ENCODE measurements at places on chromosomes 4 and X. TPM values are rescaled to one million over a fixed set of nuclear protein-coding genes. Genes with fewer than 3 reads are reported as not detected.

DNA sequence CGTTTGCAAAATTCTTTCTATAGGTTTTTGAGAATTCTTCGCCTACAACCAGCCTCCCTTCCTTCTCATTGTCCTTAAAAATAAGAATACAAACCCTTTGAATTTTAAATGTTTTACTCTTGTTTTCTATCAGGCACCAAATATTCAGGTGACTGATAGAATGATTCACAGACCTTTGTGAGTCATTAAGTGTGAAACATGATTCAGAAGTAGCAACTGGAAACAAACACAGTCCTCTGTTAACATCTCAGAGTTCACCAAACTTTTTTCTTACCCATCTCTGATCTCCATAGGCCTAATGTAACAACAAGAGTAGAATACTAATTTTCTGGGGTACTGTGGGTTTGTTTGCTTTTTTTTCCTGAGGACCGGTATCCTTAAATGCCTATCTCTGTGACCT is 63.4 kb upstream of the MAB21L2 start:
- no peaks in the 10 kb centered on the region for H3K36me3 ChIP-seq
- H3K4me1 ChIP-seq, result no peaks in the 10 kb centered on the region
- H3K4me3 ChIP-seq, result no peak overlapping the region
- DNase-seq, result no peak

DNA sequence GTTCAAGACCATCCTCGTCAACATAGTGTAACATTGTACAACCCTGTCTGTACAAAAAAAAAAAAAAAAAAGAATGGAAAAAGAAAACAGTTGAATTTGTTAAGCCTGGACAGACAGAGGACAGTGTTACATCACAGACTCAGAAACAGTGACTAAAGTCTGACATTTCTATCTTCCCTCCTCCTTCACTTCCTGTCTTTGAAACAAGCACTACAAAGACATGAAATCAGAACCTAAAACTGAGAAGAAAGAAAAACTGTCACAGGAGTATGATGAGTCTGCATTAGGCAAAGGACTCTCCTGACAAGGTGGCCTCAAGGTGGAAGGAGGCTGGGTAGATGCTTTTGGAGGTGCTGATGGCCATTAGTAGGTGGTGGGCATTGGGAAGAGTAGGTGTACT is 126.7 kb downstream of the RBM47 start:
- H3K27ac ChIP-seq, result no peak overlapping the region
- H3K4me1 ChIP-seq, result no peaks in the 10 kb centered on the region
- DNase-seq, result no peak
- H3K27me3 ChIP-seq, result peaks cover 6% of the 10 kb centered on the region
- no peaks in the 10 kb centered on the region for H3K36me3 ChIP-seq
- H3K4me3 ChIP-seq, result no peak overlapping the region

- no peak overlapping the region for H3K4me3 ChIP-seq
- peaks cover 21% of the 10 kb centered on the region for H3K4me1 ChIP-seq
- H3K27me3 ChIP-seq, result no peaks in the 10 kb centered on the region
- peak overlapping the region; percentile 33 for H3K27ac ChIP-seq
Measured at GRCh38 chrX:129689796-129690195, 35.0 kb upstream of the APLN start.

- no peaks in the 10 kb centered on the region for H3K27me3 ChIP-seq
- H3K4me3 ChIP-seq, result peak overlapping the region; percentile 87
- H3K36me3 ChIP-seq, result no peaks in the 10 kb centered on the region
- no peak for DNase-seq
Measured at GRCh38 chrX:109732017-109732801, 848 bp downstream of the ACSL4 start.

- H3K4me1 ChIP-seq, result peaks cover 9% of the 10 kb centered on the region
- H3K36me3 ChIP-seq, result peaks cover 3% of the 10 kb centered on the region
- no peak overlapping the region for H3K4me3 ChIP-seq
- H3K27ac ChIP-seq, result no peak overlapping the region
- no peaks in the 10 kb centered on the region for H3K27me3 ChIP-seq
- DNase-seq, result no peak
Measured at GRCh38 chrX:17744896-17745523, 7.7 kb downstream of the SCML1 start.

DNA sequence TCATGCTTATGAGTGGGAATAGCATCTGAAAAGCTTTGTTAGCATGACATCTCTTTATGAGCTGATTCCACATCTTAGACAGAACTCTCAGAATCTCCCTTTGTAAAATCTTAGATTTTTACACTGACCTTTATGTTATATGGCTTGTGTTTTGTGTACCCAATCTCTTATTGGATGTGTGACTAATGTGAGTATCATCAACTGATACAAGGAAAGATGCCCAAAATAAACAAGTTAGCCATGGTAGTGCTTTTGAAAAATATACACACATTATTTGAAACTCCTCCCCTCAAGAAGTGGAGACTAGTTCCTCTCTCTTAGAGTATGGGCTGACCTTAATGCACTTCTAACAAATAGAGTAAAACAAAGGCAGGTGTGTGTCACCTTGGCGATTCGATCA is 160.1 kb upstream of the NRK start:
- no peak overlapping the region for H3K27ac ChIP-seq
- no peak for DNase-seq
- H3K36me3 ChIP-seq, result no peaks in the 10 kb centered on the region
- no peaks in the 10 kb centered on the region for H3K27me3 ChIP-seq
- H3K4me3 ChIP-seq, result no peak overlapping the region
- no peaks in the 10 kb centered on the region for H3K4me1 ChIP-seq

GRCh38 chr4:155530857-155531256 is 135.8 kb upstream of the GUCY1A1 start:
- no peaks in the 10 kb centered on the region for H3K27me3 ChIP-seq
- peaks cover 41% of the 10 kb centered on the region for H3K4me1 ChIP-seq
- DNase-seq, result no peak
- no peaks in the 10 kb centered on the region for H3K36me3 ChIP-seq
- H3K27ac ChIP-seq, result no peak overlapping the region
- no peak overlapping the region for H3K4me3 ChIP-seq

DNA sequence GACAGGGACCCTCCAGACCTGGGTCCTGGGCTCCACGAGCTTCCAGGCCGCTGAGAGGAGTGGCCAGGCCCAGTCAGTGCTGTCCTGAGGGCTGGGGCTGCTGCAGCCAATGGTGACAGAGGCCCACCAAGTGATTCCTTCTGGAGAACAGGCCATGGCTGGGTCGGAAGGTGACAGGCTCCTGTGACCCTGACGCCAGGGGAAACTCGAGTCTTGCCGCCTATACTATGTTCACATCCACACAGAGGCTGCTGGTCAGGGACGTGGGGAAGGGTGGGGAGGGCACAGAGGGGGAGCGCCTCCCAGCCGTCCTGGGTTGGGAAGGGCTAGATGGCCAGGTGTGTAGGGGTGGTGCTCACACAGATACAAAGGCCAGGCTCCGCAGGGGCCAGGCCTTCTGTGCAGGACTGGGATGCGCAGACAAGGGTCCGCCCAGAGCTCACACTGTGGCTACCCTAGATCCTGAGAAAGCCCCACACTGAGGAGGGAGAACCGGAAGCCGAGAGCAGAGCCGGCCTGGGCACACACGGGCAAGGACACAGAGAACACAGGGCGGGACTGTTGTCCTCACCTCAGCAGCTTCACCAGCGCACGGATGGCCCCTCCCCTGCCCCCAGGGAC is 81.4 kb downstream of the HTRA3 start:
- H3K4me3 ChIP-seq, result no peak overlapping the region
- no peaks in the 10 kb centered on the region for H3K27me3 ChIP-seq
- DNase-seq, result no peak
- H3K36me3 ChIP-seq, result no peaks in the 10 kb centered on the region

DNA sequence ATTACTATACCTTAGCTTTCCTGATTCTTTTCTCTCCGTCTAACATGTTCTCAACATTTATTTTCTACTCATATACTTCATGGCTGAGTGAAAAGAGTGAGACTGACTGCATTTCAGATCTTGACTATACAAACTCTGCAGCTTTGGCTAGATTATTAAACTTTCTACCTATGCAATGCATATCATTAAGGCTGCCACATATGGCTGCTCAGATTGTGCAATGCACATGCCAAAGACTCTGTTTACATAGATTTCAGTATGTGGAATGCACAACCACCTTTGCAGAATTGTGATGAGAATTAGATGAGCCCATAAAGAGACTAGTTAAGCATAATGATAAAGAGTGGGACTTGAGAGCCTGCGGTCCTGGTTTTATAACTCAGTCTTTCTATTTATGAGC is 196.5 kb downstream of the BMPR1B start:
- no peaks in the 10 kb centered on the region for H3K4me1 ChIP-seq
- H3K36me3 ChIP-seq, result no peaks in the 10 kb centered on the region
- no peak for DNase-seq
- H3K4me3 ChIP-seq, result no peak overlapping the region
- no peaks in the 10 kb centered on the region for H3K27me3 ChIP-seq

DNA sequence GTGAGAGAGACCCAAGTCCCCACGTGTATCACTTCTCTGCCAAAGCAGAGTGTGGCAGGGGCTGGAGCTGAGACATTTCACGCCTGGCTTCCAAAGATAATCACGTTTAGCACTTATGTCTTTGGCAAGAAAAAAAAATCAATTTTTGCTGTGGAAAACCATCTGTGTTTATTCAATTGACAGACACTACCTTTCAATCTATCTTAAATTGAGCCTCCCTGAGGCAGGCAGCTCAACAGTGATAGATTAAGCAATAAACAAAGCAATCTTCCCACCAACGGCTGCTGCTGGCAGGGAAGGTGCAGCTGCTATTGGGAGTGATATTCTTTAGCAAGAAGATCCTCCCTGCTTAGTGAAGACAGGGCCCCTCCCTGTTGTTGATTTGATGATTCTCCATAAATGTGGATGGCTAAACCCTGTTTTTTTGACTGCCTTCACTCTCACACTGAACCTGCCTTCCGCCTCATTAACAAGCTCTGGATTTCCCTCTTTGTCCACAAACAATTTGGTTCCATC is 11.6 kb upstream of the MAGEB17 start:
- no peaks in the 10 kb centered on the region for H3K4me1 ChIP-seq
- no peaks in the 10 kb centered on the region for H3K27me3 ChIP-seq
- DNase-seq, result no peak
- no peak overlapping the region for H3K4me3 ChIP-seq
- no peak overlapping the region for H3K27ac ChIP-seq
- H3K36me3 ChIP-seq, result no peaks in the 10 kb centered on the region

GRCh38 chr4:174254613-174255012 is 28.9 kb downstream of the FBXO8 start:
- H3K27ac ChIP-seq, result no peak overlapping the region
- peaks cover 26% of the 10 kb centered on the region for H3K36me3 ChIP-seq
- no peaks in the 10 kb centered on the region for H3K27me3 ChIP-seq
- no peak overlapping the region for H3K4me3 ChIP-seq
- no peak for DNase-seq

DNA sequence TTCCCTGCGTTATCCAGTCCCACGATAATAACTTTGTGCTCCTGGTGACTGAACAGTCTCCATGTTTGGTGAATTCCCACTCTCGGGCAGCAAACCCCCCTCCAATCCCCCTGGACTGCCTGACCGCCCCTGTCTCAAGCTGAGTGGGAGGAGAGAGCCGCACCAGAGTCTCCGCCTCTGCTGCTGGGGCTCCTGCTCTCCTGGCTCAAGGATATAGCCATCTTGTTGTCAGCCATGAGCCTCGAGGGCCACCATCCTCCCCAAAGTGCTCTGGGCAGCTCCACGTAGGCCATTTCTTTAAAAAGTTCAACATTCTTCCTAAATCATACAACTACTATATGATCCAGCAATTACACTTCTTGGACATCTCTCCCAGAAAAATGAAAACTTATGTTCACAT is 49.3 kb upstream of the PGRMC1 start:
- no peak overlapping the region for H3K4me3 ChIP-seq
- DNase-seq, result no peak
- H3K36me3 ChIP-seq, result no peaks in the 10 kb centered on the region
- no peaks in the 10 kb centered on the region for H3K27me3 ChIP-seq
- no peak overlapping the region for H3K27ac ChIP-seq
- H3K4me1 ChIP-seq, result no peaks in the 10 kb centered on the region

DNA sequence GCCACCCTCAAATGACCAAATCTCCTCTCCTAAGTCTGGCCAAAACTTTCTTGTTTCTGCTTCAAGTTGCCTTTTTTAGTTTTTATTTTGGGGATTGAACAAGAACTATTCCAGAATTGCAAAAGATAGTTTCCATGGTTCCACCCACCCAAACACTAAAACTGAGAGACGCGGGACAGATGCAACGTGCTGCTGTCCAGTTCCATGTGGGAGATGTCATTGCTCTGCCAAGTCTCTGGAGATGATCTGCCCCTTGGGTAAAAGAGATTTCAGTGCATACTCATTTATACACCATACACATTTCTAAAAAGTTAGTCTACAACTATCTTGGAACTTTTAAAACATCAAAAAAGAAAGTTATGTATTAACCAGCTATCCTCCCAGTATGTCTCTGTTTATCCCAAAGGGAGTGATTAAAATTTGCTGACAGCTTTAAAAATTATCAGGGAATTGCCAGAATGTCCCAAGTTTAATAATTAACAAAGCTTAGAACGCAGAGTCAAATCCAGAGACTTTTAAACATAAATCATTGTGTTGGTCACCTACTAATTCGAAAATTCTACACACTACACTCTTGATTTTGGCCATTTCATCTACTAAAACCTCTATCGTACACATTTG is 3.2 kb downstream of the MAOB start:
- peak overlapping the region; percentile 19 for H3K4me3 ChIP-seq
- H3K36me3 ChIP-seq, result no peaks in the 10 kb centered on the region
- peaks cover 4% of the 10 kb centered on the region for H3K4me1 ChIP-seq
- H3K27me3 ChIP-seq, result no peaks in the 10 kb centered on the region
- no peak for DNase-seq

GRCh38 chr4:108094131-108094530 is 74.6 kb downstream of the LEF1 start:
- no peak overlapping the region for H3K27ac ChIP-seq
- no peaks in the 10 kb centered on the region for H3K36me3 ChIP-seq
- no peak overlapping the region for H3K4me3 ChIP-seq
- no peak for DNase-seq
- H3K27me3 ChIP-seq, result peaks cover 9% of the 10 kb centered on the region

GRCh38 chr4:169243825-169244609 is 26.7 kb downstream of the SH3RF1 start:
- no peaks in the 10 kb centered on the region for H3K36me3 ChIP-seq
- H3K27ac ChIP-seq, result no peak overlapping the region
- H3K4me3 ChIP-seq, result no peak overlapping the region
- H3K27me3 ChIP-seq, result no peaks in the 10 kb centered on the region
- H3K4me1 ChIP-seq, result peaks cover 47% of the 10 kb centered on the region
- no peak for DNase-seq

The RIBC1 gene
- 0.49 TPM for total RNA-seq

The CT45A3 gene
- not detected for total RNA-seq

The AMBN gene
- not detected for total RNA-seq

Data from left ventricle myocardium inferior (tissue), 1 donor.